K562 (cell line): ENCODE measurements at places on chromosomes 1 and 21.

- no peak for DNase-seq
These were observed 61.3 kb upstream of the BACH1 start for GRCh38 chr21:29237110-29238052.

DNA sequence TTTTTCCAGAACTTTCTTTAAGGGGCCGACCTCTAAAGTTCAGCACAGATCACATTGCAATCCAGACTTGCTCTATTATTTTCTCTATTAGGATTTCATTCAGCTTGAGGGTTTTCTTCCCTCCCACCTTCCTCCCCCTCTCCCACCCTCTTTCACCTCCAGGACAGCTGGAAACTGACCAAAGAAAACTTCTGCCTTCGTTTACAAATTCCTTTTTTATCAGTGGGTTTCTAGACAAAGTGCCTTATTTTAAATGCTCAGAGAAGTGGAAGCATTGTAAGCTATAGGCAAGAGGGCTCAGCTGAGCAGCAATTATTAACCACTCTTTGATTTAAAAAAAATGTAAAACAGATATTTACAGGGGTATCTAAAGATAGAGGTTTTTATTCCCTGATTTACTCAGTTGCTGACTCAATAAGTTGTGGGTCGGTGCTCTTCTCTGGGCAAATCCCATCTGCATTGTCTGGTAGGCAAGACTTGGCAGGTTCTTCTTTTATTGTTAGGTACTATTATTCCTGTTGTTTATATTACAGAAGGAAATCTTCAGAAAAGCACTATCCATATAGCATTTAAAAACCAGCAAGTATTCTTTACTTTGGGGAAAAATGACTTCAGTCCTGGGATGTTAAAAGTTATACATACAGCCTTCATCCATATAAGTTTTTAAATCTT lies 277.0 kb upstream of the C1orf105 start:
- DNase-seq: no peak

DNA sequence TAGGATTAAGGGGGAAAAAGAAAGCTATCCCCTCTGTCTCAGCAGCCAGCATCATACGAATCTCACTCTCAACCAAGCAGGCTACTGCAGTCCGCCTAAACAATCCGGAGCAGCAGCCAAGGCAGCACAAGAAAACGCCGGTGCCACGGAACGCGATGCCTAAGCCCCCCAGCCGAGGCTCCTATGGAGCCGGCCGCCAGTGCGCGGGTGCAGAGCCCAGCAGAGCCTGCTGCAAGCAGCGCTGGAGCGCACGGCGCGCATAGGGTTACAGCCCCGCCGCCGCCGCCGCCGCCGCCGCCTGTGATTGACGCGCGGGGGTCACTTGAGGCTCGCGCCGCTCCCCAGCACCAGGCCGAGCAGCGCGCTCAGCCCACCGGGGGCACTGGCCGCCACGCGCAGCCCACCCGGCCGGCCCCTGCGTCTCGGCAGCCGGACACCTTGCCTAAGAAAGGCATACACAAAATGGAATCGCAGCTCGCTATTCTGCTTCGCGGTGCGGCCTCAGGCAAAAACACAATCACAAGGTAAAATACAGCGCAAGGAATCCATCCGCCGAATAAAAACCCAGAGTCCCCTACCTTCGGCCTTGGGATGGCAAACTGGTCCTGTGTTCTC lies 780 bp downstream of the HIVEP3 start:
- no peak for DNase-seq

DNA sequence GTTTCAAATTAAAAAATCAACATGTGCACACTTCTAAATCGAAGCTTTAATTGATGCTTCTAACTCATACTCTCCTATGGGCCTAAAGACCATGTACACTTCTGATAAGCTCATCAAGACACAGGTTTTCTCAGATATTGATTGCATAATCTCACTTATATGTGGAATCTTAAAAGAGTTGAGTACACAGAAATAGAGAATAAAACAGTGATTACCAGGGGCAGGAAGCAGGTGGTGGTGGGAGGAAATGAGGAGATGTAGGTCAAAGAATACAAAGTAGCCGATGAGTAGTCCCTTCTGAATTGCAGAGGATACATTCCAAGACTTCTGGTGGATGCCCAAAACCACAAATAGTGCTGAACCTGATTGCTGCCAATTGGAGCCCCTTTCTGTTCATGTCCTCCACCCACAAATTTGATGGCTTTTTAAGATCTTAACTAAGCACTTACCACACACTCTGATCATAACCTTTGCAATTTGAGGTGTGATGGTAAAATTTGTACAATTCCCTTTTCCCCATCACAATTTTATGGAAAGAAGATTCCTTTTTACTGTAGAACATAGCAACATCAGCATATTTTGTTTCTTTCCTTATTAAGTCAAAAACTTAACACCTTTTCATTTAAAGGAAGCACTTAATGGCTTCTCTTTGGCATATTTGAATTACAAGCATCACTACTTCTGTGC lies 3.3 kb upstream of the CD1B start:
- no peak for DNase-seq
